Type B pancreatic cell (in vitro differentiated cells): ENCODE measurements at places on chromosomes 5 and 9. TPM values are rescaled to one million over a fixed set of nuclear protein-coding genes. Genes with fewer than 3 reads are reported as not detected.

Gene ANKRD34B
- total RNA-seq: 0.07 and 0.19 TPM in 2 replicates

Gene FGFR4
- 33.0 and 34.1 TPM in 2 replicates for total RNA-seq

Gene CBY3
- not detected in 2 replicates for total RNA-seq

Gene MEIKIN
- total RNA-seq: not detected in 2 replicates

Gene TTC39B
- 7.8 and 8.5 TPM in 2 replicates for total RNA-seq

Gene SLC24A2
- 0.12 and 0.72 TPM in 2 replicates for total RNA-seq

Gene FIBCD1
- total RNA-seq: 0.53 and 0.76 TPM in 2 replicates

Gene GABRG2
- total RNA-seq: 0.24 and 0.36 TPM in 2 replicates

Gene DEPDC1B
- 14.0 and 29.1 TPM in 2 replicates for total RNA-seq

Gene PCDHGB1
- 1.1 and 1.8 TPM in 2 replicates for total RNA-seq

Gene TAF1L
- total RNA-seq: not detected in 2 replicates

Gene SMIM33
- total RNA-seq: not detected in 2 replicates

Gene PPP3R2
- total RNA-seq: 0.07 and 0.22 TPM in 2 replicates

Gene CDKN2B-AS1
- total RNA-seq: 0.58 and 1.5 TPM in 2 replicates

Gene DBH
- 0.10 and 0.12 TPM in 2 replicates for total RNA-seq

Gene SOHLH1
- not detected in 2 replicates for total RNA-seq

Gene SETX
- total RNA-seq: 34.7 and 43.3 TPM in 2 replicates

Gene CSF1R
- total RNA-seq: 1.6 and 4.0 TPM in 2 replicates

Gene PCDHB15
- total RNA-seq: 3.3 and 3.8 TPM in 2 replicates

Gene LCN9
- total RNA-seq: 1.1 and 2.0 TPM in 2 replicates

Gene DOCK2
- total RNA-seq: 0.21 and 0.82 TPM in 2 replicates

Gene CCNH
- 34.1 and 34.5 TPM in 2 replicates for total RNA-seq

Gene ARHGEF37
- total RNA-seq: 7.1 and 16.8 TPM in 2 replicates

Gene STKLD1
- 1.00 and 3.9 TPM in 2 replicates for total RNA-seq

Gene PRDM9
- total RNA-seq: not detected in 2 replicates

Gene PTPN3
- 4.9 and 8.1 TPM in 2 replicates for total RNA-seq

Gene NAA35
- total RNA-seq: 32.9 and 35.7 TPM in 2 replicates

Gene KCNMB1
- 0.12 and 0.34 TPM in 2 replicates for total RNA-seq

Gene ENTPD2
- 3.3 and 6.4 TPM in 2 replicates for total RNA-seq

Gene PAIP1
- total RNA-seq: 79.9 and 95.5 TPM in 2 replicates

Gene SEMA5A
- total RNA-seq: 24.2 and 92.9 TPM in 2 replicates

Gene LHX6
- total RNA-seq: 0.48 and 10.0 TPM in 2 replicates

Gene CMYA5
- 1.2 and 1.4 TPM in 2 replicates for total RNA-seq

Gene SLC36A2
- not detected in 2 replicates for total RNA-seq

Gene SPATA31A3
- total RNA-seq: not detected in 2 replicates

Gene ZNF618
- 23.7 and 51.5 TPM in 2 replicates for total RNA-seq

Gene PLAC8L1
- 0.95 and 2.4 TPM in 2 replicates for total RNA-seq

Gene CDHR2
- total RNA-seq: 4.1 TPM in 2 replicates

Gene PAPPA
- total RNA-seq: 1.2 and 11.0 TPM in 2 replicates

Gene IL33
- 0.67 and 13.3 TPM in 2 replicates for total RNA-seq

Gene HTR1A
- total RNA-seq: 0.90 and 1.1 TPM in 2 replicates

Gene IL5
- total RNA-seq: not detected in 2 replicates

Gene IRX1
- total RNA-seq: 24.1 and 25.0 TPM in 2 replicates

Gene APBA1
- 6.3 and 6.9 TPM in 2 replicates for total RNA-seq

Gene MRNIP
- 31.1 and 47.6 TPM in 2 replicates for total RNA-seq

Gene ROPN1L
- total RNA-seq: 0.29 and 2.0 TPM in 2 replicates

Gene RORB
- 0.43 and 1.7 TPM in 2 replicates for total RNA-seq

Gene C9
- total RNA-seq: not detected in 2 replicates

Gene WDR31
- total RNA-seq: 5.0 and 6.7 TPM in 2 replicates

Gene OTP
- total RNA-seq: 0.17 and 0.31 TPM in 2 replicates

Gene FAM151B
- total RNA-seq: 2.9 and 3.0 TPM in 2 replicates

Gene RNF20
- total RNA-seq: 39.5 and 52.2 TPM in 2 replicates

Gene FOXE1
- total RNA-seq: 2.4 and 4.2 TPM in 2 replicates

Gene LECT2
- not detected in 2 replicates for total RNA-seq

Gene KCNV2
- not detected in 2 replicates for total RNA-seq
